ENCODE measurements at places on chromosomes 16 and 17.

- DNase-seq, result no peak
These were observed 202.9 kb upstream of the N4BP1 start for GRCh38 chr16:48812856-48813255.

DNA sequence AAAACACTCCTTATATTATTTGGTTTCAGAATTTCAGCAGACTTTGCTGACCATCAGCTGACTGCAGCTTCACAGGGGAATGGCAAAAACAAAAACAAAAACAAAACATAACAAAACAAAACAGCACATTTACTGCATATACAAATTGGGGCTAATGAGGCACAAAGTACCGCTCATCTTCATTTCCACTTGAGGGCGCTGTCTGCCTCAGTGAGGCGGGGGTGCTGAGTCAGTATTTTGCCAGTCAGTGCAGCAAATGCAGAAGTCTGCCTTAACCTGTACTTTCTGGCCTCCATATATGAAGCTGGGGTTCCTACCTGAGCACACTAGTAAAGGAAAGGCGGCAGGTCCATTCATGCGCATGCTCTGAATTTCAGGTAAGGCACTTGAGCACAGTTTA, 13.5 kb upstream of the DYNLRB2 start:
- no peak for DNase-seq

- no peak for DNase-seq
These were observed 670.0 kb downstream of the MAF start for GRCh38 chr16:78930561-78930960.

DNA sequence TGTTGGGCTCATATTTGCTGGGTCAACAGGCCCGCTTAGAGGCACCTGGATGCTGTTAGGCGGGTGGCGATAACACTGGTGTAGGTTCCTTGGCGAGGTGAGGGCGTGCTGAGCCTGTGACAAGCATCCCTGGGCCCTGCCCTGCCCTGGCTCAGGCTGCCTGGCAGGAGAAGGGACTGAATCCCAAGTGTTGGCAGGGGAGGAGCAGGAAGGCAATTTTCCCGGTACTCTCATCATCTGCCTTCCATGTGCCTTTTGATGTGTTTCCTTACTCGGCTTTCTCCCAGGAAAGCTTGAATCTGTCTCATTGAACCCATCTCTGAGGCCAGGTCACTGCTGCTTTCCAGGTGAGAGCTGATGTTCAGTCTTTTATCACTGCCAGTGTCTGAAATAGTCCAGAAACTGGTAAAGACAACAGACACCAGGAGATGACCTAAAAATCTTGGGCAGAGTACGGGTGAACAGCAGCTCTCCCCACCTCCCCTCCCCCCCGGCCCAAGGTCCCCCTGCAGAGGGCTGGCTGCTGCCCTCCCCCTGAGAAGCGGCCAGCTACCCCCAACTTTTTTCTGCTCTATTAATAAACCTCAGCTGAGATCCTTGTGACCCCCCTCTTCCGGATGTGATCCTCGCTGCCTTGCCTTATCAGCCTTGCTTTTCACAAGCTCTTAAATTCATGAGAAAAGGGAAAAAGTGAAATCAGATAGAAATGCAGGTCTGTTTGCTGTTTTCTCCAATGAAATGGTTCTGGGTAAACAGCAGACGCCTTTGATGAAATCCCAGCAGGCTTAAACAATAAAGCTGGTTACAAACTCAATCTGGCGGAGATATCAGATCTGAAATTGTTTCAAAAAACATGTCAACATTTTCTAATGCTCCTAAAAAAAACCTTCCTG, 29.0 kb downstream of the RTN4RL1 start:
- DNase-seq, result no peak

- no peak for DNase-seq
These were observed 169.3 kb downstream of the ZFHX3 start for GRCh38 chr16:72878301-72879269.

- DNase-seq, result no peak
These were observed 25.3 kb downstream of the MGRN1 start for GRCh38 chr16:4649744-4650442.

GRCh38 chr17:39889200-39889599, 21.2 kb downstream of the ZPBP2 start:
- no peak for DNase-seq

DNA sequence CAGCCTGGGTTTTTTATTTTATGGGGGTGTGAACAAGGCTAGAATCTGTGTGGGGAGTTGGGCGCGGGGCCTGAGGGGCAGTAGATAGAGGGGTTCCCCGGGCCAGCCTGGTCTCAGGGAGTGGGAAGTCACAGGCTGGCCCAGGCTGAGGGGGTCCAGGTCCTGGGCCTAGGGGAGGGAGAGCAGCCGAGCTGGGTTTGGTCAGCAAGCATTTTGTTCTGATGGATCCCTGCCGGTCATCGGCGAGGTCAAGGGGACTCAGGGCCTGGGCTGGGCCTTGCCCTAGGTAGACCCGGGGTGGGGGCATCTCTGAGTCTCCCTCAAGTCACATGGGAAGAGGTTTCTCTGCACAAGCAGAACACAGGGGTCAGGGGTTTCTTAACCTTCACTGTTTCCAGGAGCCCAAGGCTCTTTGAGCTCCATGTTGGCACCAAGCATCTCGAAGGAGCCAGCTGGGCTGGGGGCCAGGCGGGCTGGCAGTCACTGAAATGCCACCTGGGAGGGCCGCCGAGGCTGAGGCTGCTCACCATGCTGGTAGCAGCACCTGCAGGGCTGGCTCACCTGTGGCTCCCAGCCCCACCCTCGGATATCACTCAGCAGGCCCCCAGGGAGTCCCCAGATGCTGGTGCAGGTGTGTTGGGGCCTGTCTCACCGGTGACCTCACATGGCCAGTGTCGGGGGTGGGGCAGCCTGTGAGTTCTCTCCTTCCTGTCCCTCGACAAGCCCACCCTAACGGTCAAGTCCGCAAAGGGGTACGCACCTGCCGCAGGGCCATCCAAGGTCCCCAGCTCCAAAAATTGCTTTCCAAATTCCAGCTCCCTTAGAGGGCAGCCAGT, 41.0 kb downstream of the SLC7A5 start:
- DNase-seq, result no peak

DNA sequence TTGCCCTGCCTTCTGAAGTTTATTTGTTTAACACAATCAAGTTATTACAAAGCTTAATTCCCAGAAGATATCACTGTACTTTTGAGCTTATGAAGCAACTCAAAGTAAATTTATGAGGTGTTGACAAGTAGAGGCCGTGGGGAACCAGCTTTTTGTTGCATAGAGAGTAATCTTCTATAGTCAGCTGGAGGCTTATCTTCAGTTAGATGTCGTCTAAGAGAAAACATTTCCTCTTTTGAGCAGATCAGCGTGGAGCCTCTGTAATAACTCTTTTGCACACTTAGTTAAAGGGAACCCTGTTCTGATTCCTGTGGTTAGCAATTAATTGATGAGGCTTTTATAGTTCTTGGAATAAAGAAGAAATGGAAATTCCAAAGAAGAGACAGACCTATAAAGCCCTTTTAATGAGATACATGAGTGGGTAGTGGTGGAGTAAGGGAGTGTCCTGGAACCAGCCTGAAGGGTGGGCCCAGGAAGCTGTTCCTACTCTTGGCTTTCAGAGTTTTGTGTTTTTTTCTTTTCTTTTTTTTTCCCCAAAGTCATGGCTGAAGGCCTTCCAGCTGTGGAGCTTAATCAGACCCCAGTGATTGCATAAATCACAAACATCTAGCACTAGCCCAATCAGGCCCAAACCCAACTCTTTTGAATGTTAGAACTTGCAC, 28.9 kb upstream of the MAP3K14 start:
- DNase-seq, result no peak

DNA sequence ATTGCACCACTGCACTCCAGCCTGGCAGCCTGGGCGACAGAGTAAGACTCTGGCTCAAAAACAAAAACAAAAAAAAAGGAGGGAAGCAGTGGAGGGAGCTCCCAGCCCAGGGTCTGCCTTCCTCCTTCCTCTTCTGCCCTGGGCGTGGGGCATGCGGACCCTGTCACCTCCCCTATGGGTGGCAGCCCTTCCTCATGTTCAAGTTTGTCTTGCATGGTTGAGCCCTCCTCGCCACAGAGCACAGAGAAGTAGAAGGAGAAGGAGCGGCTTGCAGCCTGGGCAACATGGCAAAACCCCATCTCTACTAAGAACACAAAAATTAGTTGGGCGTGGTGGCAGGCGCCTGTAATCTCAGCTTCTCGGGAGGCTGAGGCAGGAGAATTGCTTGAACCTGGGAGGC, 21.4 kb upstream of the TIMP2 start:
- DNase-seq, result no peak

DNA sequence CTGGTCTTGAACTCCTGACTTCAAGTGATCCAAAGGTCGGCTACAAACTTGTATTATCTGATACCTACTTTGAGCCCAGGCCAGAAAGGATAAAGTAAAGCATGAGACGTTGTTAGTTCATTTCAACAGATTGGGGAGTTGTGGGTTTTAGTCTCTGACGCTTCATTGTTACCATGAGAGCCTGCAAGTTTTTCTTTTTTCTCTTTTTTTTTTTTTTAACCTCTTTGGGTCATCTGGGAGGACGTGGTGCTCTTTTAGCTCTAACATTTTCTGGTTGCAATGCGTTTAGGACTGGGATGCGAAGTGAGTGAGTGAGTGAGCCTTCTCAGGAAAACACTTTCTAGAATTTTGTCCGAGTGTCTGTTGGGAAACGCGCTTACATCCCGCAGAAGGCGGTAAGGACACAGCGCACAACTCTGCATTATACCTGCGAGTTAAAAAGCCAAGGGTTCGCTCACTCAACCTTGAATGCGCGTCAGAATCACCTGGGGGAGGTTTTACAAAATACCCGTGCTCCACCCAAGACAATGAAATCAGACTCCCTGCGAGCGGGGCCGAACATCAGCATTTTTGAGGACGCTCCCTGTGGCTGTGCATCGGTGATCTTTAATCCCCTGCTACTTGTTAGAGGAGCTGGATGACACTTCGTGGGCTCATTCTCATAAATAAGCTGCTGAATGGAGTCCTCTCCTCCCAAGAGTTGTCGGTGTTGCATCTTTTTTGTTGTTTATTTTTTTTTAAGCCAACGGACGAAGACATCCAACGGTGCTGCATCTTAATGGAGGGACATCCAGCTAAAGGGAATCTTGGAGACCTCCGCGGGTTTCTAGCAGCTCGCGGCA, 629 bp upstream of the RNF135 start:
- no peak for DNase-seq

- no peak for DNase-seq
These were observed 9.8 kb downstream of the CA5A start for GRCh38 chr16:87926246-87927194.

DNA sequence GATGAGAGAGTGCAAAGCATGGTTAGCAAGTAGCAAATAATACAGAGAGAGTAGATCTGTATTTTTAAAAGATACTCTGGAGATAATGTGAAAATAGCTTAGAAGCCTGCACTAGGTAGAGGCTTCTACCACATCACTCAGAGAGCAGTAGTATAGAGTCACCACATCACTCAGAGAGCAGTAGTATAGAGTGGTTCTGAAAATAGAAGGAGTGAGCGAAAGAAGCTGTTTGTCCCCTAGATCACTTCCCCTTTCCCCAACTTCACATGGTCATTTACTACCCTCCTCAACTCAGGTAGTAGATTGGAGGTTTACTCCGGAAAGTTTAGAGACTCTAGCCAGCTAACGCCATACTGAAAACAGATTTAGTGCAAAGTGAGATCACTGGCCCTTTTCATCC, 17.1 kb downstream of the DGKE start:
- DNase-seq, result no peak

DNA sequence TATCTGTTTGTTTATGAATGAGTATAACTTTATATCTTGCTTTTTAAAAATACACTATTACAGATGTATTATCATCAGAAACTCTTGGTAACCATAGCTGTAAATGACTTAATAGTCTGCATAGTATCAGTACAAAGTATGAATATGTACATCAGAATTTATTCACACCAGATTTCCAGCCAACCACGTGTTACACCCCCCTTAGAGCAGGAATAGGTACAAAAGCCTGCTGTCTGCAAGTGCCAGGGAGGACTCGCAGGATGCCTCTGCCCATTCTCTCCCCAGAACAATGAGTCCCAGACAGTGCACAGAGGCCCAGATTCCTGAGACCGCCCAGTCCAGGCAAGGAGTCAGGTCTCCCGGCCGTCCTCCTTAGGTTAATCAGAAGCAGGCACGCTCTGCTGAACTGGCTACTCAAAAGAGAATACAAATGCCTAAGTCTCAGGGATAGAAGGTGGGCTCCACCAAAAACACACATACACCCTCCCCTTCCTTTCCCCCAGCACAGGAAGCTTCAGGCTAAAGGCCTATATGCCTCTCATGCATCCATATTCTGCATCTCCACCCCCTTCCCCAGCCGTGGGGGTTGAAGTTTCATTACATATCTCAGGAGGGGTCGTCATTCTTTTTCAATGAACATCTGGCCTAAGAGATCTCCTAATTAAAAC, 159.1 kb upstream of the CDH11 start:
- DNase-seq, result no peak

DNA sequence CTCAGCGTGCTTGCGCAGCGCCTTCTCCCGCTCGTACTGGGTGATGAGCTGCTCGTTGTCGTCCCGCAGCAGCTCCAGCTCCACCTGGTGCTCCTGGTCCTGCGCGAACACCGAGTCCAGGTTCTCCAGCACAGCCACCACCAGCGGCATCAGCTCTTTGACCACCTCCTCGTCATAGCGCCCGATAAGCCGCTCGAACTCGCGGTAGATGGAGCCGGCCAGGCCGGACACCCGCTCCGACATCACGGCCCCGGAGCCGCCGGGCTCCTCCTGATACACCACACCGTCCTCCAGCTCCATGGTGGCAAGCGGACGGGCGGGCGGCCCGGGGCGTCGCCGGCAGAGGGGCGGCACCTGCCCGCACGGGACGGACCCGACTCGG, 320 bp downstream of the SPAG9 start:
- peak; percentile 20 for DNase-seq

DNA sequence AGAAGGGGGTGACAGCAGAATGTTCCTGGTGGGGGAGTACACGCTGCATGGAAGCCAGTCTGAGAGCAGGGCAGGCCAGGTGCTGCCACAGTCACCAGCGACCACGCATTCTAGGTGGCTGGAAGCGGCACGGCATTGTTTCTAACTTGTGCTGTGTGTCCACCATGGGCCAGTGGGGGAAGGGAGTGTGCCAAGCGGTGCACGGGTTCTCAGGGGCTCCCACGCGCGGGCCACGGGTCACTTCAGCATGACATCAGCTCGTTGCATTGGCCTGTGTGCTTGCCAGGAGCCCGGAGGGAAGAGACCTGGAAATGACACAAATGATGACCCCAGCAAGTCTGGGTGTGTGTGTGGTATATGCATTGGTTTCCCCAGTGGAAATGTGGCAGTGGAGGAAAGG, 164.9 kb upstream of the PLCG2 start:
- no peak for DNase-seq

DNA sequence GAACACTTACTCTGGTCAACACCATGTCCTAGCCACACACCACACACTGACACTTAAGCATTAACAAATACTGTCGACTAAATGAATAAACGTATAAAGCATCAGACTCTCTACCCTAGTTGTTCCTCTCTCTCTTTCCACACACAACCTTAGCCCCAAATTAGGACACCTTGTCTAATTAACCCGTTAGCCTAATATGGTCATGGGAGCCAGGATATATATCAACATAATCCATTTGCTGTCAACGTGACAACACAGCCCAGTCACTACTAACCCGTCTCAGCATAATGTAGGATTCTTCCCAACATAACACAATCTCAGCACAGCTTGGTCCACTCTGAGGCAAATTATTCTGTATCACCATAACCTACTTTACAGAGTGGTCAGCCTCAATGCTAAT, 2.2 kb downstream of the DVL2 start:
- DNase-seq, result no peak

- DNase-seq, result no peak
These were observed 6.7 kb downstream of the GALK1 start for GRCh38 chr17:75758131-75758905.
